ENCODE measurements at places on chromosomes 6 and 20. TPM values are rescaled to one million over a fixed set of nuclear protein-coding genes. Genes with fewer than 3 reads are reported as not detected.

Gene BMP7
- total RNA-seq: not detected

Gene MYMX
- not detected for total RNA-seq

Gene FLRT3
- total RNA-seq: 0.30 TPM

Gene AKAP12
- total RNA-seq: 383 TPM

Gene MCCD1
- not detected for total RNA-seq

Gene UNC5CL
- total RNA-seq: not detected

Gene MROH8
- 0.27 TPM for total RNA-seq

Gene ADGRF5
- total RNA-seq: 185 TPM

Gene HRH3
- total RNA-seq: not detected

Gene RGS17
- total RNA-seq: 3.4 TPM

Data from mammary microvascular endothelial cell (primary cell).